ENCODE measurements at places on chromosomes 4 and X. TPM values are rescaled to one million over a fixed set of nuclear protein-coding genes. Genes with fewer than 3 reads are reported as not detected.

- DNase-seq, result no peak
These were observed 89.1 kb downstream of the SLC16A2 start for GRCh38 chrX:74510401-74510800.

DNA sequence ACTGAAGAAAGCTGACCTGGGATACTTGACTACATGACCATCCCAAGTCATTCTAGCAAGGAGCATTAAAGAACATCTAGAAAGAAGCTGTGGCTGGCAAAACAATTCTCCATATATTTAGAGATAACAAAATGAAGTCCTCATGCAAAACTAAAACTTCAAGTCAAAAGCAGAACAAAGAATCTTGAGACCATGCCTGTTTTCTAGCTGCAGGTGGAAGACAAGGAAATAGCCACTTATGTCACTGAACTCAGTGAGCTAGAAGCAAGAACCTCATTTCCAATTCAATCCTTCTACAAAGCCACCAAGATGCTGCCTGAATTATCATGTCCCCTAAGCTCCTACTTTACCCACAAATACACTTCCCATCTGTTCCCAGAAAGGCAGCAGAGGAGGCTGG lies 13.8 kb downstream of the USP46 start:
- DNase-seq, result no peak

GRCh38 chr4:114658179-114658578 lies 59.6 kb downstream of the UGT8 start:
- DNase-seq, result no peak

GAGE12F gene
- 0.49 TPM for total RNA-seq

DNA sequence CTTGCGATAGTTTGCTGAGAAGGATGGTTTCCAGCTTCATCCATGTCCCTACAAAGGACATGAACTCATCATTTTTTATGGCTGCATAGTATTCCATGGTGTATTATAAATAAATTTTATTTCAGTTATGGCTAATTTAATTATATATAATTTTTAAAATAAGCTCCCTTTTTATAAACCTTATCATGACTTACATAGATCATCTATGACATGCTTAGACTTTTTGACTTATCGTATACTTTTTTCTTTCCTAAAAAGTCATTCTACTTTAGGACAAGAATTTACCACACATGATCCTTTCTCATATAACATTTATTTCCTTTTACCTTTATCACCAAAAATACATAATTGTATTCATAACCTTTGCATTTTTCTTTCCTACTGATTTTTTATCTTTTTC lies 376.5 kb downstream of the CCSER1 start:
- no peak for DNase-seq

MAGEA2 gene
- 0.28 TPM for total RNA-seq

- DNase-seq, result no peak
These were observed 79.3 kb downstream of the DTHD1 start for GRCh38 chr4:36360755-36361154.

- DNase-seq, result no peak
These were observed 113.6 kb downstream of the CNKSR2 start for GRCh38 chrX:21487832-21488231.

DNA sequence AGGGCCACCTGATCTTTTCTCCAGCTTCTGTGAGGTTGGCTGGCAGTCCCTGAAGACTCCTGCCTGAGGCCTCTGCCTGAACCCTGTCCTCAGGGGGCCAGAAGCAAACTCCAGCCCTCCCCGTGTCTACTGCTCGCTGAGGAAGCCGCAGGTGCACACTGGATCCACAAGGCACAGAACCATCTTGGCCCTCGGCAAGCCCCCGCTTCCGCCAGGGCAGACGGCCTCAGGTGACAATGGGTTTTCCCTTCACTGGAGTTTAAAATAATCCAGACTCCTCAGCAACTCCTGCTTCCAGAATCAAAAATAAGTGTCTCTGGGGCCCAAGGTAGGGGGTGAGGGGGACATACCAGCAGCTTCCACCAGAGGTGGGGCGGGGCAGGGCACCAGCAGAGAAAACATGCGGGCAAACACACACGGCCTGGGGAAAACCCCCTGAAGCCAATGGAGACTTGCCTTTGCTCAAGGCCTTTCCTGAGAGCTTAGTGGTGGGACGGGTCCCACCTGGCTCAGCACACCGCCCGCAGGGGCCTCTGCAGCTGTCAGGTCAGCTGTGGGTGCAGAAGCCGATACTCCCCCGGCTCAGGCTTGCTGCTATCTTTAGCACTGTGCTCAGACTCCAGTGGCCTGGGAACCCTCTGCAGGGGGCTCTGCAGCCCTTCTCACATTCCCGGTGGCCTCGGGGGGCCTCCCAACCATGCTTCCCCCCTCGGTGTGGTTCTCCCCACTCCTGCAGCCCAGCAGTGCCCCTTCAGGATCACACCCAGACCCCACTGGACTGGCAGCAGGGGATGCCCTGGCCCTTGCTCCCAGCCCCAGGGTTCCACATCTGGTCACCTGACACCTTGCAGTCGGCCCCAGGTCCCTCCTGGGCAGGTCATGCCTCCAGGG lies 1.9 kb downstream of the MYL5 start:
- DNase-seq, result no peak

GRCh38 chrX:10244915-10245622 lies 88.3 kb downstream of the CLCN4 start:
- no peak for DNase-seq

CT45A5 gene
- not detected for total RNA-seq

DNA sequence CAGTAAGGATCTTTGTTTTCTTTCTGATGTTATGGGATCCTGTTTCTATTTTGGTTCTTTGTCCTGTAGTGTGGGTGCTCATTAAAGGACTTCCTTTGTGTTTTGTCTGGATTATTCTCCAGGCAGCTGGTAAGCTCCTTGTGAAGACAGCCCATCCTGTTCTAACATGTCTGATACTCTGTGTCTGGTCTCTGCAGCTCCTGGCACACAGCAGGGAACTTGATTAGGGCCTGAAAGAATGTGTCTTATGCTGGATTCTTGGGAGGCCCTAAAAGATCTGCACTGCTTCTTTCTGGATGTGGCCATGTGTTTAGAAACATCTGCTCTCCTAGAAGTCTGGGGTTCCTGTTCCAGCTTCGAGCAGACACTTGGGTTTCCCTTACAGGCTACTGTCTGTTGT lies 38.1 kb upstream of the ATXN3L start:
- no peak for DNase-seq

LDB2 gene
- total RNA-seq, result not detected

NSUN7 gene
- 1.1 TPM for total RNA-seq

All from Panc1 (cell line).